ENCODE measurements at places on chromosomes 4 and X.
A peak's percentile ranks its signal among the peaks of the same experiment; 100 is the strongest.

DNA sequence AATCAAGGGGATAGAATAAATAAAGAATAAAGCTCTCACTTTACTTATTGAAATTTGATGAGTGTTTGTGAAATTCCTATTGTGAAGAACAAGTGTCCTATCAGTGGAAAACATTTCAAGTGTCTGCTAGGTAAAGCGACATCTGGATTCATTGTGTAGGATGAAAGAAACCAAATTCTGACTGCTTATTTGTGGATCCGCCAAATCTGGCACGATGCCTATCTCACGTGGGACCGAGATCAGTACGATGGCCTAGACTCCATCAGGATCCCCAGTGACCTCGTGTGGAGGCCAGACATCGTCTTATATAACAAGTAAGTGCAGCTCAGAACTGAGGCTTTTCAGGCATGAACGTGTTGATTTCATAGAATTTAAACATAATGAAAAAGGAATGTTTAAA lies 1.9 kb downstream of the CHRNA9 start:
- DNase-seq: no peak

DNA sequence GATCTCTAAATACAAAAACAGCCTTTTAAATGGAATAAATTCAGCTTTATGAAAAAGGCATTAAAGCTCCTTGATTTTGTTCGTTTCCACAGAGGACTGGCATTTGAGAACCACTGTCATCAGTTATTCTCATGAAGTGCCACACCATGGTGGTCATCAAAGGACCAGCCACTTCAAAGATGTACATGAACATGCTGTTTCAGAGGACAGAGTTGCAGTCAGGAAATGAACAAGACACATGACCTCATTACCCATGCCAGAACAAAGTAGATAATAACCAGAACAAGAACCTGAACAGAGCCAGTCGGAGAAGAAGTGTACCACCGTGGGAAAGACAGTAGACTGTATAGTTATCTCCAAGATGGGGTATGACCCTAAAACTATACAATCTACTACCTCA lies 122.7 kb upstream of the HSD17B10 start:
- DNase-seq: no peak

GRCh38 chrX:133403984-133404383 lies 11.3 kb downstream of the GPC4 start:
- no peak for DNase-seq

DNA sequence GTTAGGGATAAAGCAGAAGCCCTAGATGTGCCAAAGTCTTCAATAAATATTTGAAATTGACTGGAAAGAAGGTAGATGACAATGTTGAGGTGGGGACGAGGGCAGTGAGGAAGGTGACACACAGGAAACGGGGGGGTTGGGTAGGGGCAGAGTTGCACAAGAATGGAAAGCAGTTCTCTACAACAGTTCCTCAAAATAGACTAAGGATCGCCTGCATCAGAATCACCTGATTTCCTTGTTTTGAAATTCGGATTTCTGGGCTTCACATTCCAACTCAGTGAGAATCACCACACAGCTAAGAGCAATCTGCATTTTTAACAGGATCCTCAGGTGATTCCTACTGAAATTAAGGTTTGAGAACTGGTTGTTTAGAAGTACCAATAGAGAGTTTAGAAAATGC lies 70.6 kb downstream of the ARFIP1 start:
- DNase-seq: no peak

- DNase-seq: no peak
Observed at GRCh38 chr4:82528868-82529267, 32.9 kb downstream of the TMEM150C start.

- DNase-seq: no peak
Observed at GRCh38 chrX:11382930-11383329, 89.7 kb downstream of the AMELX start.

DNA sequence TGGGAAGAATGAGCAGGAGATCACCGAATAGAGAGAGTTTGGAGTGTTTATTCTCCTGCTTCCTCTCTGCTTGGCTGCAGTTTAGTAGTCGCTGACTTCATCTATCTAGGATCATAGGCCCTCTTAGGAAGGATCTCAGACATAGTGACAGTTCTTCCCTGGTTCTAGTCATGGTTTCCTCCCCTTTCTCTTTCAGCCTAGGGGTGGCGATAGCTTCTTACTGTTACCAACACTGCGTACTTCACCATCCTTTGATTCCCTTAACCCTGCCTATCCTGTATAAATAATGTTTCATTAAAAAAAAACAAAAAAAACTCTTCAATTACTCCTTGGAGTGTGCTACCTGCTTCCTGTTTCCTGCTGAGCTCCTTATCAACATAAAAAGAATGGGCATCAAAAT lies 103.8 kb downstream of the DDX53 start:
- DNase-seq: no peak

DNA sequence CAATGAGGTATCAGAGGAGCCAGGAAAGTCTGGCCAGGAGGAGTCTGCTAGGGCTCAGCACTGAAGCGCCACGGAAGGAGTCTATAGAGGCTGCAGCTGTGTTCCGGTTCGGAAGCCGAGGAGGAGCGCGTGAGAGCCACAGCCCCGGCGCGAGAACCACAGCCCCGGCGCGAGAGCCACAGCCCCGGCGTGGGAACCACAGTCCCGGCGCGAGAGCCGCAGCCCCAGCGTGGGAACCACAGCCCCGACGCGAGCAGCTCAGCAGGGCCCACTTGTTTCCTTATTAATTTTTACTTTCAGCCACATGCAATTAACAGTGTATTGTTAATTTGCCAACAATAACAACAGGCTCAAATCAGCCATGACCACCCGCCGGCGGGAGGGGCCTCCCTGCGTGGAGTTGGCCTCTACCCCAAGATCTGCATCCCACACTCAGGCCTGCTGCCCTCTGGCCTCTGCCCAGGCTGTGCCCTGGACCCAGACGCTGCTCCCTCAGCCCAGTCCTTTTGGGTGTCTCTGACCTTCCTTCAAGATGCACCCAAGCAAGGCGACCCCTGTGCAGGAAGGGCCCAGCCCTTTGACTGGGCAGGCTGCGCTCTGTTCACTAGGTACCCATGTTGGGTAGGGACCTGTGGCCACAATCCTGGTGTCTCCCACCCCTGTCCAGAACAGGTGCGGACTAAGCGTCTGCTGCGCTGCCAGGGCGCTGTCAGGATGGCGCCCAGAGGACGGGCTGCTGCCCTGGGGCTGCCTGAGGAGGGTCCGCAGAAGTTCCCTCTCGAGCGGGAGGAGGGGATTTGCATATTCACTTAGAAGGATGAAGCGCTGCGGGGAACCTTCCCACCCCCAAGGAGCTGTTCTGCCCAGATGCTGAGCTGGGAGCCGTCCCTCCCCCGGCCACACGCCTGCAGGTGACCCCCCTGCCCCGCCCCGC lies 113.8 kb downstream of the ADRA2C start:
- peak; percentile 18 for DNase-seq

DNA sequence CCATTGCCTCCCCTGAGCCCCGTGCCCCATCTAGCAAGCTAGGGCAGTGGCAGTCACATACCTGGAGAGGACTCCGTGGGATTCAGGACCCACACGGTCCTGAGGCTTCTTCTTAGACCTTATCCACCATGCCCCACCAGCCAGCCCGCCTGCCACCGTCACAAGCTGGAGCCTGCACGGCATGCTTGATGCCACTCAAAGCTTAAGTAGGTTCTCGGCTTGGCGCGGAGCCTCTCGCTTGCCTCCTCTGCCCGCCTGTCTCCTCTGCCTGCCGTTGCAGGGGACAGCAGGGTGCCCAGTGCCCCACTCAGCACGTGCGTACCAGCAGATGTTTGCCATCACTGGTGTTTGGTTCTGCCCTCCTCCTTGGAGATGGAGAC lies 14.1 kb downstream of the PSAPL1 start:
- DNase-seq: no peak

DNA sequence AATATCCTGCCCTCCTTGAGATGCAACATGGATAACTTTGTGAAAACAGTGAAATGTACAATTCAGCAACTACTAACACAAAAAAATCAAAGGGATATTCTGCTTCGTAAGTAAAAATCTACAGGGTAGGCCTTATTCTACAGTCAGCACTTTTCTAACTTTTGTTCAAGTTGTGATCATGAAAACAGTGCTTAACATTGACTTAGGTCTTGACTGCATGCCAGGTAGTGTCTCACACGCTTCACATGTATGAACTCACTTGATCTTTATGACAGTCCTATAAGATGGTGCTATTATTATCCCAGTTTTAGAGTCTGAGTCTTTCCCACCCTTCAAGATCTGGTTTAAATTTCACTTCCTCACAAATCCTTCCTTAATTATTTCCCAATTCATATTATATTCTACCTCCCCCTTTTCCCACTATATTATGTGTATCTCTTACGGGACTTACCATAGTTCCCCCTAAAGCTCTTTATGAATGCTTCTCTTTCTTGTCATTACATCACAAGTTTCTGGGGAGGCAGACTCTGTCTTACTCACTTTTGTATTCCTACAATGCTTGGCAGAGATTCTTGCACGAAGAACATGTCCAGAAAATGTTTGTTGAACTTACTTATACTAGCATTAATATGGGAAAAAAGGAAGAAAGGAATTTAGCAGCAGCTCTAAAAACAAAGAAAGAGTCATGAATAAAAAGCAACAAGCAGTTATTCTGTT lies 179.8 kb downstream of the SCFD2 start:
- DNase-seq: no peak

DNA sequence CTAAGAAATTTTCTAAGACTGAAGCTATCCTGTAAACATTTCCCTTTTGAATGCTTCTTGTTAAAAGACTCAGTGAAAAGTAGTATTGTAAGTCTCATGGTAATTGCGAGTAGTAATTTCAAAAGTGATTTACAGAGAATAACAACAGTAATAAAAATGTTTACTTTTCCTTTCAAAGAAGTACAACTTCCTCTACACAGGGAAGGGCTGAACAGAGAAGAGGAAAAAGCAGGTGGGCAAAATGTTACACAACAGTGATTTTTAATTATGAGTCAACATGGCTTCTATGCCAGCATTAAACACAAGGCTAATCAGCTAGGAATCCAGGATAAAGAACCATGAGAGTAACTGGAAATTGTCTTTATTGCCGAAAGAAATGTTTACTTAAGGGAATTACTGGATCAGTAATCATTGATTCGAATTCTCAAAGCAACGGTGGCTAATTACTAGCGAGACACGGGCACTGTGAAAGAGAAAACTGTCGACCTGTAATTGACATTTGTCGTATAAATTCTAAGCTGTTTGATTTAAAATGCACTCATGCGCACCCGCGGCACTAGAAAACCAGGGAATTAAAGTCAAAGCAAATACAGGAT lies 15.4 kb downstream of the UTP3 start:
- DNase-seq: no peak

Measured in HuH-7.5 (cell line).